ENCODE measurements at places on chromosomes 13 and 19.

DNA sequence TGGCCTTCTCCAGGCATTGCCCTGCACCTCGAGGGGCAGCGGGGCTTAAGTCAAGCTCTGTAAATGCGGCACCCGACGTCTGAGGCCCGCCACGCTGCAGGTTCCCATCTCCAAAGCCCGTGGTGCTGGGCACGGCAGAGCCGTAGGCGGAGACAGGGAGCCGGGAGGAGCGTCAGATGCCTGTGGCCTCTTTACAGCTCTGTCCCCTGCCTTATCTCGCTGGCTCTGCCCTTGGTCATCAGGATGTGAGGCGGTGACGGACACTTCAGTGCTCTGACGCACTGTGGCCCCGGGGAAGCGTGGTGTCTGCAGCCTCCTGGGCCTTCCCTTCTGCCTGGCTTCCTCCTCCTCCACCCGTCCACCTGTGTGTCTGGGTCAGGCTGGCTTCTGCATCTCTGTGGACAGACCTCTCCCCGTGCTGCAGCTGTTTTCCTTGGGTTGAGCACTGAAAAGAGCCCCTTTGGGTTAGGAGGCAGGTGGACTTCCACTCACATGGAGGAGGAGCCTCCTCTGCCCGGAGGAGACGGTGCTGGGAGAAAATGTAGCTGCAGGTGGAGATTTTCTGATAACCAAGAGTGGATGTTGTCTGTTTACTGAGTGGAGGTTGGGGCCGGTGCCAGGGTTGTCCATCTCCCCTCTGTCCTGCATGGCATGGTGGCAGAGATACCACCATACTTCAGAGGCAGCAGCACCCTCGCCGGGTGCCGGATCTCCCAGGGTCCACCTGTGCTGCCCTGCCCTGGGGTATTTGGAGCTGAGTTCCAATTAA, 14.6 kb downstream of the MCF2L start:
- DNase-seq: no peak

GRCh38 chr19:29090783-29091526, 122.0 kb downstream of the UQCRFS1 start:
- DNase-seq: no peak

GRCh38 chr13:67538906-67539305, 308.8 kb upstream of the PCDH9 start:
- no peak for DNase-seq

DNA sequence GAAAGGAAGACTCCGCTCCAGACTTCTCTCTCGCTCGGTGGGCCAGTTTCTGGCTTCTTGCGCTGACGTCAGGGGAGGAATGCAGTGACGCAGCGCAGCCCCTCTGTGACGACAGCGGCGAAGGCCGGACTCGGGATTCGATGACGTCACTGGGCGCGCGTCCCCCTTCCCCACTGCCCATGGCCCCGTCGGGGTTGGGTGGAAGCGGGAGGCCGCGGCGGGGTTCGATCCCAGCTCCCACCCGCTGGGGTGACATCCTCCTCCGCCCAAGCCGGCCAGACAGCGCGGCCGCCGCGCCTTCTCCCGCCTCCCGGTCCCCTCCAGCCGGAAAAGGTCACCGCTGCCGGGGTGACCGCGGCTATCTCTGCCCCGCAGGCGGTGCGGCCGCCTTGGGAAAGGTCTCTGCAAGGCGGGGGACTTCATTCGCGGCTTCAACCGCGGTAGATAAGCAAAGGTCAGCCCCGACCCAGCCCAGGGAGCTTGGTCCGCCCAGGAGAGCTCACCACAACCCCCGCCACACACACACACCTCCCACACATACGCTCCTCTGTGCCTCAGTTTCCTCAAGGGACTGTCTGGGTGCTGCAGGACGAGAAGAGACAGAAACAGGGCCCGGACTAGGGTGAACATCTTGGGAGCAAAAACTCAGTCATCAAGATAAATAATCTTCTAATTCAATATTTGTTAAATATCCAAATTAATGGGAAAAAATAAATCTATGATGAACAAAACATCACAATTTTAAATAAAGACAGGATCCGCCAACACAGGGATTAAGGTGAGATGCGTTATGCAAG, 844 bp upstream of the RFX1 start:
- DNase-seq: no peak

DNA sequence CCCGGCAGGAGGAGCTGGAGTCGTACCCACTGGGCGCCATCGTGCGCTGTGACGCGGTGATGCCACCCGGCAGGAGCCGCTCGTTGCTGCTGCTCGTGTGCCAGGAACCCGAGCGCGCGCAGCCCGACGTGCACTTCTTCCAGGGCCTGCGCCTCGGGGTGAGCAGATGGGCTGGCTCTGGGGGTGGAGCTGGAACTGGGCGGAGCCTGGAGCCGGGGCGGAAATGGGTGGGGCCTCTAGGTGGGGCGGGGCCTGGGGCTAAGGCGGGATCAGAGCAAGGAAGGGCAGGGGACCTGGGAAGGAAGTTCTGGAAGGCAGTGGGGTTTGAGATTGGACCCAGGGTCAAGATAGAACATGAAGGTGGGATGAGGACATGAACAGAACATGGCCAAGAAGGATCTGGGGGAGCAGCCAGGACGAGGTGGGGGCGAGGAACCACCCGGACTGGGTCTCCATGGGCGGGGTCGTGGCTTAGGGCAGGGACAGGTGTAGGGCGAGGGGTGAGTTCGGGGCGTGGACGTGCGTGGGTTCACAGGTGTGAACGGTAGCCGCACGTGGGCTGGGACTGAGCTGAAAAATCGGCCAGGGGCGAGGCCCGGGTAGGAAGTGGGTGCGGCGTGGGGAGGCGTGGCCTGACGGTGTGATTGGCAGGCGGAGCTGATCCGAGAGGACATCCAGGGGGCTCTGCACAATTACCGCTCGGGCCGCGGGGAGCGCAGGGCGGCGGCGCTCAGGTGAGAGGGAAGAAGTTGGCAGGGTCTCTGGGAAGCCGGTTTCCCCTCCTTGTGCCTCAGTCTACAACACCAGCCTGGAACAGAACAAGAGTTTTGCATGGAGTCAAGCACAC, 4.7 kb downstream of the EPS8L1 start:
- peak; percentile 61 for DNase-seq

DNA sequence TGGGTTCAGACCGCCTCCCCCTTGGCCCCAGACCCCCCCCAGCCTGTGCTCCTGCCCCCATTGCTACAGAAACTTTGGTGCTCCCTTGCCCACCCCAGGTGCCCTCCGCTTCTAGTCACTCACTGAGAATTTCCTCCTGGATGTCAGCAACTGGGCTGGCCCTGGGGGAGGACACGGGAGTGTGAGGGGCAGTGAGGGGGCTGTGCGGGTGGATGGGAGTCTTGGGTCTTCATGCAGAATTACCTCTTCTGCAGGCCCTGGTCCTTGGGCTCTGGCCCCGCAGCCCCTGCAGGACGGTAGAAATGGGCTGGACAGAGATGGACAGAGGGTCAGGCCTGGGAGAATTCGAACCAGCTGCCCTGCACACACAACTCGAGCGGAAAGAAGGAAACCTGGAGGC, 4.8 kb downstream of the LILRB5 start:
- no peak for DNase-seq

DNA sequence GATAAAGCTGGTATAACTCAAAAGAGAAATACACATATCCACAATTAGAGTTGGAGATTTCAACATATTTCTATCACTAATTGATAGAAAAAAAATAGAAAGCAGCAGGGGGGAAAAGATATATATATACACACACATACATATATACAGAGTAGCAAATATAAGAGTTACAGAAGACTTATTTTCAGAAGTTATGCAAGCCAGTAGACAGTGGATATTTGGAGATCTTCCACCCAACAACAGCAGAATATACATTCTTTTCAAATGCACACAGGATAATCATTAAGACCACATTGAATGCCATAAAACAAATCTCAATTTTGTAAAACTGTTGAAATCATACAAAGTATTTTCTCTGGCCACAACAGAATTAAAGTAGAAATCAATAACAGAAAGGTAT, 192.8 kb downstream of the LACC1 start:
- no peak for DNase-seq

DNA sequence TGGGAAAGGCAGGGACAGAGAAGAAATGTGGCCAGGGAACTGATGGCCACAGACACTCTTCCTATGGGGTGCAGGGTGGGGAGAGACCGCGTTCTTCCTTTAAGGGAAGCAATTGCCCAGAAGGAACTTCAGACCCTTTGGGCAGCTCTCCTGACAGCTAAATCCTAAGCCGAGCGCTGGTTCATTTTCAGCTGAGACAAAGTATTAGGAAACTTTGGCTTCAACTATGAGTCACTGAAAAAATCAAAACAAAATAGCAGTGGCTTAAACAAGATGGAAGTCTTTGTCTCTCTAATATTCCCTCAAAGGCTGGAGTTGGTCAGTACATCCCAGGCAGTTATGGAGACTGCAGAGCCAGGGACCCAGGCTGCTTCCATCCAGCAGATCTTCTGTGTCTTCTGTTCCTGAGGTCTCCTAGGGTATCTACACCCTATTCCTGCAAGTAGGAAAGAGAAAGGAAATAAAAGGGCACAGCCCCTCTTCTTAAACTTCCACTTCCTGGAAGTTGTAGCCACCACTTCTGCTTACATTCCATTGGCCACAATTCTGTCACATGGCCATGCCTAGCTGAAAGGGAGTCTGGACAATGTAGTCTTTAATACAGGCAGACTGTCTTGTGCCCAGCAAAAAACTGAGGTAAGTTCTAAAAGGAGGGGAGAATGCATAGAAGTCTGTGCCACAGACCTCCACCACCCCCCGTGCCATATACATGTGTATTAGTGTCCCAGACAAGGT, 163.5 kb downstream of the KATNAL1 start:
- DNase-seq: peak; percentile 42

GRCh38 chr13:86731987-86732386, 932.8 kb upstream of the SLITRK6 start:
- DNase-seq: no peak

DNA sequence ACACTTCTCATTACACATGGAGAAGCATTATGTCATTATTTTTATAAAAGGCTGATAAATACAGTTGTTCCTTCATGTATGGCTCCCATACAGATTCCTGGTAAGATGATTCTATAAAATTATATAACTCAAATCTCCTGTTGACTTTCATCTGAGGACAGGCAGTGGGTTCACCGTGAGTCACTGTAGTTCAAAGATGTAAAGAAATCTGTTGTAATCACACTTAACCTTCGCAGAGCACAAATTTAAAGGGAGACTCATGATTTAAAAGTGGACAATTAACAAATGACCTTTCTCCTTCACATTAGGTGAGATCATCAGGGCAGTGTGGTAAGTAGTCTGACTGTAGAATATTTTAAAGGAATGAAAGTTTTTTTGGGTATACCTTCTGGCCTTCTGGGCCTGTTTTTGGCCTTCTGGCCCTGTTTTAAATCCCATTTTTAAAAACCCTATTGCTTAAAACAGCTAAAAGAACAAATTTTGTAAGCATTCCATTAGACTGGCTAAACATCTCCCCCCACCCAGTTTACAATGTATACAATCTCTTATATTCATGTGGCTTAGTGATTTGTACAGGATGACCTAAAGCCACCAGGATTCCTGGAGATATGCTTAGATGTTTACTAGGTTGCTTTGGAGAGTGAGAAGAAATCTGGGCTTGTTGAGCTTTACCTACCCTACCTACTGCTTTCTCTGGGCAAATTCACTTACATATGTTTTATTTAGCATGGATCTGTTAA, 171.2 kb downstream of the ITGBL1 start:
- peak; percentile 65 for DNase-seq

Data from bronchial epithelial cell (primary cell).